Placental pericyte (primary cell): ENCODE measurements at places on chromosomes 12 and 14. TPM values are rescaled to one million over a fixed set of nuclear protein-coding genes. Genes with fewer than 3 reads are reported as not detected.

SPIC gene
- total RNA-seq: not detected in 2 replicates

BIN2 gene
- total RNA-seq: not detected in 2 replicates

SP7 gene
- not detected in 2 replicates for total RNA-seq

OR6C70 gene
- not detected in 2 replicates for total RNA-seq

SDSL gene
- 2.1 and 3.5 TPM in 2 replicates for total RNA-seq

BDKRB2 gene
- 56.5 and 85.5 TPM in 2 replicates for total RNA-seq

KRT75 gene
- total RNA-seq: not detected in 2 replicates

PPP1R1A gene
- total RNA-seq: not detected in 2 replicates
